ENCODE measurements at places on chromosomes 12 and 14.

DNA sequence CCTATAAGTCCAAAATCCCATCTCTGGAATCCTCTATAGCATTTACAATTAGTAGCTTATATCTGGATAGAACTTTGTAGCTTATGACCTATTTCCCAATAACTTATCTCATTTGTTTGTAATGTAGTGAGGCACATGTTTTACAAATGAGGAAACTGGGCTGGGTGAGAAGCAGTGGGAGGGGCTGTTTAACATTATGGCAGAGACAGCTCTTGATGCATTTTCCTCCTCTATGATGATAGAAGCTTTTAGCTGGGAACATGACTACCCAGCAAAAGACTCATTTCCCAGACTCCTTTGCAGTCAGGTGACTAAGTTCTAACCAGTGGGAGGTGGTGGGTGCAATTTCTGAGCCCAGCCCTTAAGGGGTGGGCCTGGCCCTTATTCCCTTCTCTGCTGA is 179.7 kb downstream of the TTC8 start:
- no peak for DNase-seq

- no peak for DNase-seq
Observed at GRCh38 chr12:108784270-108784669, 53.0 kb upstream of the CORO1C start.

DNA sequence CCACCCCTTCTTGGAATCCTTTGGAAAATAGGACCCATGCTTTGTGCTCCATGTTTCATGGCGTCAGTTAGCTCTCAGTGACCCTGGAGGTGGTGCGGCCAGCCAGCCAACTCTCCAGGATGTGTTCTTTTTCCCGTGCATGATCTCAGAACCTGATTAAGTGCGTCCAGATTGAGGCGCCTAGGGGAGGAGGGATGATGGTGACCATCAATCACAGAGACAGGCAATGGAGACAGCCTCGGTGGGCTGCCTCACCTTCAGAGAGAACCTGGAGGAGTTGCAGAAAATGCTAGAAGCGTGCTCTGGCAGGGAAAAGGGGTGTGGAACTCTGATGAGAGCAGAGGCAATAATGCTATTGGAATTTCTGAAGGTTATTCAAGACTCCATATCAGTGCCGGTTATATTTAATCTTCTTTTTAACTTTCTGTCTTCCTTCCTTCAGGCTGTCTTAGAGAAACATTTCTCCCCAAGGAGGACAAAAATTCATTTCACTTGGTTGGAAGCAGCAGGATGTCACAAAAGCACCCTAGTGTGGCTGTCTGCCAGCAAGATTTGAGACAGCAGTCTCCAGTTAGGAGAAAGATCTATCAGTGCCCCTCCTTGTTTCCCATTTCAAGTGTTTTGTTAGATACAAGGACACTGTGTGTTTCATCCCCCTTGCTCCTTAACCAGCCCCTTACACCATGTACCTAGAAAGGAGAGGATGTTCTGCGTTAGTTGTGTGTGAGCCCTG is 53.3 kb upstream of the IGF1 start:
- no peak for DNase-seq

GRCh38 chr12:10811883-10812536 is 2.0 kb upstream of the TAS2R9 start:
- no peak for DNase-seq

DNA sequence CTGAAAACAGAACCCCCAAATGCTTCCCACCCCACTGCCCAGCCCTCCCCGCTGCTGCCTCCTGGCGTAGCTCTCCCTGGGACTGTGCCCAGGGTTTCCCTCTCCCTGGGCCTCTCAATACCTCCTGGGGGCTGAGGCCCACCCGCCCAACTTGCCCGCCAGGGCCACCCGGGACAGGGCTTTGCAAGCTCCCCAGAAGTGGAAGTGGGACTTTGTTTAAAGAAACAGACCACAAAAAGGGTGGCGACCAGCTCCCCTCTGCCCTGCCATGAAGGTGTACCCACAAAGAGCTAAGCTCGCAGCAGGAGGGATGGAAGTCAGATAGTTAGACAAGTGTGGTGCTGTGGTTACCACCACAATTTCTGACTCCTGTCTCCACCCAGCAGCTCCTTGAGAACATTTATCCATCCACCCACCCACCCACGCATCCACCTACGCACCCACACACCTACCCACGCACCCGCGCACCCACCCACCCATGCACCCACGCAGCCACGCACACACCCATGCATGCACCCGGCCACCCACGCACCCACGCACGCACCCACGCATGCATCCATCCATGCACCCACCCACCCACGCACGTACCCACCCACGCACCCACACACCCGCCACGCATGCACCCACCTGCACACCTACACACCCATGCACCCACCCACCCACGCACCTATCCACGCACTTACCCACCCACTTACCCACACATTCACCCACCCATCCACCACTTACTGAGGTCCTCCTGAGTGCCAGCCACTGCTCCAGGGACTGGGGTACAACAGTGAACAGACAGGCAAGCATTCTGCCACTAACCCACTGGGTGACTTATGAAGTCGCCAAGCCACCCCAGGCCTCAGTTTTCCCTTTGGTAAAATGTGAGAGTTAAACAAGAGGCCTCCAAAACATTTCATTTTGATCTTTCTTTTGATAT is 127.3 kb downstream of the SCARB1 start:
- no peak for DNase-seq

DNA sequence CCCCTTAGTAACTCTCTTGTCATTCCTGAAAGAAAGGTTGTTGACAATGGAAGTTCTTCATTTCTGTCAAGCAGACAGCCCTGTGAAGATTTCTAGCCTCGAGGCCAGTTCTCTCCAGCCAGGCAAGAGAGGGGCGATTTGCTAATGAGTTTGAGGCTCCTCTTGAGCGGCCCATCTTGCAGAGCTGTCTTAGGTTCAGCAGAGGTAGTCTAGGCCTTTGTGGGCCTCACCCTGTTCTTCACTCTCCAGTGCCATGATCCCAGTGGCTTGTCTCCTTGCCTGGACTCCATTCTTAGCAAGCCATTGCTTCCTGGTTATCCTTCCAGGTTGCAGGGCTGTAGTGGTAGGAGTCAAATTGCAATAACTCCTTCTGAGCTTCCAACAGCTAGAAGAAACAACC is 9.7 kb downstream of the TPH2 start:
- no peak for DNase-seq

DNA sequence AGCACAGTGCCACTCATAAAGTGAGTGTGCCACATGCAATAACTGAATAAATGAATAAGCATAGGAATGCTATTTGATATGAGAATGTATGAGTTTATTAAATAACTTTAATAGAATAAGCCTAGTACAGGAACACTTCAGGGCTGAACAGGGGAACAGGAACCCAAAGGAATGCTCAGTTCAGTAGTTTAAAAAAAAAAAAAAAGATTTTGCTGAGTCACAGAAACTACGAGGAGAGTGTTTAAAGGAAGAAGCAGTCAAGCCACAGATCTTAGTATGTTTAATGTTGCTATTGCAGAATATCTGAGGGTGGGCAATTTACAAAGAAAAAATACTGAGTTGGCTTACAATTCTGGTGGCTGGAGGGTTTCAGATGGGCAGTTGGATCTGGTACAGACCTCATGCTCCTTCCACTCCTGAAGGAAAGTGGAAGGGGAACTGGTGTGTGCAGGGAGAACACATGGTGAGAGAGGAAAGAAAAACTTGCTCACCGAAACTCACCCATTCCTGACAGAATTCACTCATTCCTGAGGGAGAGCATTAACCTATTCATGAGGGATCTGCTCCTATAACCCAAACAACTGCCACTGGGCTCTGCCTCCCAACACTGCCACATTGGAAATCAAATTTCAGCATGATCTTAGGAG is 880.3 kb upstream of the MGAT4C start:
- DNase-seq = no peak

DNA sequence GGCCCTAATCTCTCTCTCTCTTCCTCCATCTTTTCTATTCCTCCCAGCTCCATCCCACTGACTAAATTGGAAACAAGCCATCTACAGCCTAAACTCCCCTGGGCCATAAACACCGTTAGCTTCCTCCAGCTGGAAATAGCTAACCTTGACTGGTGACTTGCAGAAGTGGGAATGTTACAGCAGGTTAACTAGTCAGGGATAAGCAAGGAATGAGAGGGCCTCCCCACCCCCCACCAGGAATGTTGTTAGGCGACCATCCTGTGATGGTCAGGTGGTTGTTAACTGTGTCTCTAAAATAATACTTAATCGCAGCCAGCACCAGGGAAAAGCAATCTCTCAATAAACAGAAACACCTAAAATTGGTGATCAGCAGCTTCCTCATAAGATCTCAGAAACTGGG is 40.8 kb downstream of the MIS18BP1 start:
- no peak for DNase-seq

GRCh38 chr12:132561427-132562156 is 48.8 kb downstream of the LRCOL1 start:
- peak; percentile 13 for DNase-seq

- no peak for DNase-seq
Observed at GRCh38 chr12:90216815-90217214, 508.2 kb upstream of the ATP2B1 start.

DNA sequence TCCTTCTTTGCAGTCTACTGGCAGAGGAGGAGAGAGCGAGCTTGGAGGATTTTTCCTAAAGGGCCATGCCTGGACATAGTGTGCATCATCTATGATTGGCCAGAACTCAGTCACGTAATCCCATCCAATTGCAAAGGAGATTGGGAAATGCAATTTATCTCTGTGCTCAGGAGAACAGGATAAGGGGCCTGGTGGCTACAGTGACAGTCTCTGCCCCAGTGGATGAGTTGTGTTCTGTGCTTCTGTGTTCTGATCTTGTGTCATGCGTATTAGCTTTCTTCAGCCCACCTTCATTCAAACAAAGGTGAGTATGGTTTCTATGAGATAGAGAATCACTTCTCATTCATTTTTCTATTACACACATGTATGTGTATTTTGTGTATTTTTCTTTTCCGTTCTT is 144.3 kb downstream of the NRXN3 start:
- no peak for DNase-seq

GRCh38 chr12:60995256-60995825 is 1264.9 kb upstream of the USP15 start:
- no peak for DNase-seq

DNA sequence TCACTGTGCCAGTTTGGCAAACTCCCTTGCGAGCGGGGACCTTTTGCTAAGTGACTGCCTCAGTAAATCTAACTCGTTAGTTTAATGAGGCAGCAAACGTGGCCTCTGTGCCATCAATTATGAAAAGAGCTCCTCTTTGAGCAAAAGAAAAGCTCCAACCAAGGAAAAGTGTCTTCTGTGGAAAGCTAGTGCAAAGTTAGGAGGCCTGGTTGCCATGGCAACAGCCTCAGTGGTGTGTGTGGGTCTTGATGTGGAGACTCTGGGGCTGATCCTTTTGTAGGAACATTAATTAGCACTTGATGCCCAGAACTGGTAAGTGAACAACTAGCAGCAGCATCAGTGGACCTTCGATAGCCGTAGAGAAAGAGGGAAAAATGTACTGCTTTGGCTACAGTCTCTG is 145.7 kb downstream of the CHST11 start:
- DNase-seq = no peak

GRCh38 chr12:11840366-11840765 is 190.9 kb downstream of the ETV6 start:
- no peak for DNase-seq

GRCh38 chr12:7039403-7039802 is 21.1 kb upstream of the C1S start:
- no peak for DNase-seq

- DNase-seq = no peak
Observed at GRCh38 chr12:10242539-10242938, 29.9 kb downstream of the GABARAPL1 start.

DNA sequence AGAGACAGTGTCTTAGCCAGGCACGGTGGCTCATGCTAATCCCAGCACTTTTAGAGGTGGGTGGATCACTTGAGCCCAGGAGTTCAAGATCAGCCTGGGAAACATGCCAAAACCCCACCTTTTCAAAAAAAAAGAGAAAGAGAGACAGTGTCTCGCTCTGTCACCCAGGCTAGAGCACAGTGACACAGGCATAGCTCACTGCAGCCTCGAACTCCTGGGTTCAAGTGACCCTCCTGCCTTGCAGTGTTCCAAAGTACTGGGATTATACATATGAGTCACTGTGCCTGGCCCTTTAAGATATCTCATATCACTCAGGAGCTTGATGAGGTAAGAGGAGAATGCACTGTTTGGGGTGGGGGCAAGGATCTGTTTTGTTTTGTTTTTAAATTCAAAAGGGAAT is 48.1 kb upstream of the LTBP2 start:
- no peak for DNase-seq

DNA sequence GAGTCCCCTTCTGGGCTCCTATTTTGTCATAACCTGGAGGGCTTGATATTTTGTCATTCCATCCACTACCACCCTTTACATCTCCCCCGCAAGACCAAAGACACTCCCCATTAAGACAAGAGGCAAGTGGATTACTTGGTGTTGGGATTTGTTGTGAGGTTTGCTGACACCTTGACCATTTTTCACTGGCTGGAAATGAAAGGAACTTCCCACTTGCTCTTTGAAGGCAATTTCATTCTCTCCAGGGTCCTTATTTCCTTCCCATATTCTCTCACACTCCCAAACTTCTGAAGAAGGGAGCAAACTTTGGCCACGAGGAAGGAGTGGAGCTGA is 14.9 kb downstream of the AGAP2 start:
- DNase-seq = no peak

DNA sequence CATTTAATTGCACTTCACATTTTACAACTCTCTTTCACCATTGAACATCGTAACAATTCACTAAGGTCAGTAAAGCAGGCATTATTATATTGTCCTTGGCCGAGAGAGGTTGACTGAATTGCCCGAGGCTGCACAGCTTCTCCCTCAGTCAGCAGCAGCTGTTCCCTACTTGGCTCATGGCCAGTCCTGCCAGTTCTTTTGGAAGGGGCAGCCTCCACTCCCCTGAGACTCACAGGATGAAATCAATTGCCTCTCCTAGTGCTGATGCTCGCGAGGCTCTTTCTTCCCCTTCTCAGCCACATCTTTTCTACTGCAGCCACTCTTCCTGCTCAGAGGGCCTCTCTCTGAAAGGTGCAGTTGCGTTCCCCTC is 79.9 kb upstream of the KCNA1 start:
- DNase-seq = no peak

DNA sequence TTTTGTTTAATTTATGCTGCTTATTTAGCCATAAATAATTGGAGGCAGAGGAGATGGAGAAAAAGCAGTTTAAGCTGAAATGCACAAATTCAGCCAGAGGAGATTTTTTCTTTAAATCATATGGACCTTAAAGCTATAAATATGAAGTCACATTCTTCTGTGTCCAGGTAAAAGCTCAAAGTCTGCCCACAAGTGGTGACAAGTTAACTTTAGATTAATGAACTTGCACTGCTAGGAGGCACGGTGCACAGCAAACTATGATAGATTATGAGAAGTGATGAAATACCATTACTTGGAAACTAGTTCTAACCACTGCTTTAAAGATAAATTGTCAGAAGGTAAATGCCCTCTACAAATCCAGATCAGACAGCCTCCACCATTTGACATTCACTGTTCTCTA is 69.0 kb downstream of the IFT81 start:
- DNase-seq = no peak

- DNase-seq = no peak
Observed at GRCh38 chr12:130127532-130127911, 34.7 kb upstream of the FZD10 start.

- no peak for DNase-seq
Observed at GRCh38 chr12:54392485-54393206, 8.1 kb upstream of the ZNF385A start.

All from activated T-cell treated with anti-CD3 and anti-CD28 coated beads, Interleukin-2, amount 50 U/mL, for 72 hours (primary cell).